Adipocyte (in vitro differentiated cells): ENCODE measurements at places on chromosomes 7 and 10.

DNA sequence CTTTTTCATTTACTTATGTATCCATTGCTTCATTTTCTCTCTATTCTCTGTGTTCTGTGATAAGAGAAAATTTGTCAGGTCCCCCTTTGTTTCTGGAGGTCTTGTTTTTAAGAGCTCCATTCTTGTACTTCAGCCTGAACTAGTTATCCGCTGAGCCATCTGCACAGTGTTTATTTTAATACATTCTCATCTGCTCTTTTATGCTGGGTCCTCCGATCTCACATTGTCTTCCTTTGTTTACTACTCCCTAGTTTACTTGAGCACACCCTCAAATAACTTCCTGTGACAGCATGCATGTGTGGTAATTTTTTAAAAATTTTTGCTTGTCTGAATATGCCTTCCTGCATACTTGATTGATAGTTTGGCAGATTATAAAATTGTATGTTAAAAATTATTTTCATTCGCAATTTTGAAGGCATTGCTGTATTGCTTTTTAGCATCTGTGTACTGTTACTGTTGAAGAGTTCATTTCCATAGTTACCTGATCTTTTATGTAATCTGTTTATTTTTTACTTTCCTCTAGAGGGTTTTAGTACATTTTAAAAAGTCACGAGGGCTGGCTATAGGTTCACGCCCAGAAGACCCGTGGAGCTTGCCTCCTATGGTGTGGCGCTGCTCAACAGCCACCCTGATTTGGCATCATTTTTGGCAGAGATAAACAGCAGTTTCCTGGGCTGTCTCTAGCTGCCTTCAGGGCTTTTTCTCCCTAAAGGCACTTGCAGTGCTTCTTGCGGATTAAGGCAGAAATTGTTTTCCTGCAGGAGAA is 31.9 kb downstream of the RSBN1L start:
- peak; percentile 74 for DNase-seq

- DNase-seq, result peak; percentile 68
Observed at GRCh38 chr7:36526863-36527548, 137.3 kb downstream of the ANLN start.

DNA sequence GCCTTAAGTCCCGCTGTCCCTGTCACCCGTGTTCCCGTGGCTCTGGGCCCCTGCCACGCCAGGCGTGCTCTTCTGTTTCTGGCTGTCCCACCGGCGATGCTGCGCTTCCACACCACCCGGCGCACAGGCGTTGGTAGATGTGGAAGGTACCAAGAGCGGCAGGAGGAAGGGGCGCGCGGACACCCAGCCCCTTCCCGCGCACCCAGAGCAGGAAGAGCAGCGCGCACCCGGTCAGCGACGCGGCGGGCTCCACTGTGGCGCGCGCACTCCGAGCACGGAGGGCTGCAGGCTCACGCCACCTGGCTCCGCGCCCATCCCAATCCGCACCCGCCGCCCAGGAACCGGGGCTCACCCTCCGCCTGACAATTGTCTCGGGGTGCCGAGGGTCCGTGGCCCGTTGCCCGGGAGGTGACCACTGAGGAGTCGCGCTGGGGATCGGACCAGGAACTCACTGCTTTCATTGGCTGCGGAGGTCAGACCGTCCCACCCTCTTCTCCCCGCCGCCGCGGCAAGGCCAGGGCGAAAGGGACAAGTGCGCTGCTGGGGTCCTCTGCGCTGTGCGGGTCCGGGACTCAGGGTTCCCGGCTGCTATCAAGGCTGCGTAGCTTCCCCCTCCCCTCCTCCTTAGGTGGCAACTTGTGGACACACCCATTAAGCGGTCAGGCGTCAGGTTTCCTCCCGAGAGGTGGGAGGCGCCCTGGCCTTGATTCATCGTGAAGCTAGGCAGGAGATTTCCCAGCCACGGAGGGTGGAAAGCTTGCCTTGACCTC is 121.6 kb upstream of the ZNF92 start:
- peak; percentile 49 for DNase-seq

DNA sequence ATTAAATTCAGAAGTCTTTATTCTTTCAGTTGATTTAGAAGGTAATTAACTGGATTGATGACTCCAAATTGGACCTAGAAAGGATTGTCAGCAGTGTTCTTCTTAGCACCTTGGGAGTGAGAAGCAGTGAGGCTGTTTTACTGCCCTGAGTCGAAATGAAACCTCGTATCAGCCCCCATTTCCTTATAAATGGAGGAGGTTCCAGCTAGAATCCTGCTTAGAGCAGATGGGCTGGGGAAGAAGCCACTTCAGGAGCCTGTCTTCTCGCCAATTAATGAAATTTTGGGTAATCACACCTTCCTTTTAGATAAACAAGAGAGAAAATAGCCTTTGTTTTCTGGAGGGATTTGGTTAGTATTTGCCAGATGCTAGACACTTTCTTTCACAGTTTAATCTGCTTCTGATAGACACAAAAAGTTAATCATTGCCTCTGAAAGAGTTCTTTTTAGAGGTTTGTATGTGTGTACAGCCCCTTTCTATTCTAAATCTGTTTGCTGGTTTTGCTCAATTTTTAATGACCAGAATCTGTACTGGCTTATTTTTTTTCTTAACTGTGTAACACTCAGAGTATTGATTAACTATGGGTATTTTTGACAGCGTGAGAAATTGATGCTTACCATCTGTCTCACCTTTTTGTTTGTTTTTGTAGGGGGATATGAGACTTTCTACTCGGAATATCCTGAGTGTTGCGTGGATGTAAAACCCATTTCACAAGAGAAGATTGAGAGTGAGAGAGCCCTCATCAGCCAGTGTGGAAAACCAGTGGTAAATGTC is 4.6 kb downstream of the DUSP5 start:
- no peak for DNase-seq

GRCh38 chr7:2654059-2654458 is 22.3 kb downstream of the TTYH3 start:
- DNase-seq, result no peak

DNA sequence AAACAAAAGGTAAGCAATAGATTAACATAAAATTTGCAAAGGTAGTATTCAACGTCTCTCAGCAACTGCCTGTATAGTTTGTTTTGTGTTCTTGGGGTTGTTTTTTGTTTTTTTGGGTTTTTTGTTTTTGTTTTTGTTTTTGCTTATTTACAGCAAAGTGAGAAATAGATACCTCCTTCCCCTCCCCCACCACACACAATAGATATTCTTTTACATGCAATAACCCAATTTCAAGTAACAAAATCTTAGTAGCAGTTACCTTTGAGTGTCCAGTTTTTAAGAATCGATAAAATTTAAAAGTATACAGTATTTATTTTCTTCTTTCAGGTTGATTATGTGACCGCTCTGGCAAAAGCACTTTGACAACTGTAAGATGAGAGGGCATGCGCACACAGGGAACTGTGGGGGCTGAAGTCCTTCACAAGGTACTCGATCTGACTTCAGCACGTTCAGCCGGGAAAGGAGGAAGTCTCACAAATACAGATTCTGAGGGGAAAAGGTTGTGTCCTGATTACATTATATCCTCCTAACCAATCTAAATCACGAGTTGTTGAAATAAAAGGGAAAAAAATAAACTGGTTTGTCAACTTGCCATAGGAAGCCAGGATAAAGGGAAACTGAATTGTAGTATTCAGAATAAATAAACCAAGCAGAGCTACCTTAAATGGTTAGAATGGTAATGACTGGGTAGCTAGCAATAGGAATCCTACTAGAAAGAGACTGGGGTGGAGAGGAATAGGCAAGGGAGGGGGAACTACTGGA is 47.8 kb downstream of the CPEB3 start:
- DNase-seq, result peak; percentile 75

- DNase-seq, result no peak
Observed at GRCh38 chr7:113044394-113044793, 42.2 kb downstream of the GPR85 start.

DNA sequence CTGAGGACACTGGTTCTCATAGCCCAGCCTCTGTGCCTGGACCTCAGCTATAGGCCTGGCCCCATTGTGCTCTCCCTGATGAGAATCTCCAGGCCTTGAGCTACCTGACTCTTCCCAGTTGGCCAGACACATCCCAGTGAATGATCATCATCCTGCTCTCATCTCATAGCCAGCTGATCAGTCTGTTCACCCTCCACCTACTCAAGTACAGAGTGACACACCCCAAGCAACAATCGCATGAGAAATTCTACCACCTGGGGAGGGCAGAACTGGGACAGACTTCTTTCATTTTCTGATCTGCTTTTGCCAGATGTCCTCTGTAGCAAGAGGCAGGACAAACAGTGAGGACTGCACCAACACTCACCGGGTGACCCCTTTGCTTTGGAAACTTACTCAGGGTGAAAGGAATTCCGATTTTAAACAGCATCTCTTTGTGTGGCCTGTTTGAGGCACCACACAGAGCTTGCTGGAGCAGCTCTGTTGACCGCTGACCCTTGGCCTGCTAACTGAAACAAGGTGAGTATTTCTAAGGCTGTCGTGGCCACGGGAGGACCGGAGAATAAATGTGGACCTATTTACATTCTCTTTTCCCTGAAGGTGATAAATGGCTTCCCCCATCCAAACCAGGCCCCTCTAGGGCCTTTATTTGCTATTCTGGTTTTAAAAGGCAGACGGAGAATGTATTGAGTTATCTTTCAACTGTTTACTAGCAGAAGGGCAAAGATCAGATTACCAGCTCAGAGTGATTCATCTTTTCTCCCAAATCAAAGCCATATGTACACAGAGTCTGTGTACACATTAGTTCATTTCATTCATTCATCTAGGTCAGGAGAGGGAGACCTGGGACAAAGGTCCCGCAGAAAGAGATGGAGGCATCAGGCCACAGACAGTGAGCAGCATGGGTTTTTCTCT is 181.4 kb upstream of the TNS3 start:
- DNase-seq, result peak; percentile 89

DNA sequence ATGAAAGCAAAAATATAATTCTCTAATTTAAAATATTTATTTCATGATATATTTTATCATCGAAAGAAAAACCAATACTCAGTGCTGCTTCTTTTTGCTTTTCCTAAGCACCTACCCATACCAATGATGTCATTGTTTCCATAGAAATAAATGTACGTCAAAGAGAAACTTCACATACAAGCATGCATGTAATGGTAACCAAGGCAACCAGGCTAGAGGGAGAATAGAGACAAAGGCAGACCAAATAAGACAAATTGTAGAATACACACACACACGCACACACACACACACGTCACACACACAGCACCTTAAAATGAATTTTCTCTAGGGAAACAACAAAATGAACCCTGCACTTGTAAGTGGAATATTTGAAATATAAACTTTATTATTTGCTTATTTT is 75.5 kb downstream of the MACC1 start:
- peak; percentile 18 for DNase-seq

DNA sequence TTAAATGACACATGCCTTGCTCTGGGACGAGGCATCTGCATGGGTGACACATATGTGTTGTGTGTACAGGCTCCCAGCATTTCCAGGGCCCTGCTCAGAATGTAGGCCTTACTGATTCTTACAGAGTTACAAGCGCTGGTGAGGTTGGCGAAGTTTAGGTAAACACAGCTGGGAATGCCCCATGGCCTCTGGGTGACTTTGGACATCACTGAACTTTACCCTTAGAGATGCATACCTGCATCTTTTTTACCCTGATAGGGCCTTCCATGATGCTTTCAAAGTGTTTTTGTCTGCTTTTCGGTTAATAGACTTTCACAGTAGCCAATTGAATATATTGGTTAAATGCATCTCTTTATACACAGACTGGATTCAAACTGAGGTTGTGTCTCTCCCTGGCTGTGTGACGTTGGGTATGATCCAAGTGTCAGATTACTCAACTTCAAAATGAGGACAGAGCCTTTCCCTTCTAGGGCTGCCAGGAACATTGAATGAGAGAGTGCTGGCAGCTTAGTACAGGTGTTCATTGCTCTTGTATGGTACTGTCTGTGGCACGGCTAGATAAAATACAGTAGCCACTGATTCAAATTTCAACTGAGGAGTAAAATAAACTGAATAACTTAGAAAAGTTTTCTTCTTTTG is 29.5 kb downstream of the EGFR start:
- DNase-seq, result peak; percentile 55
